ENCODE measurements at places on chromosomes 16 and 17.
A peak's percentile ranks its signal among the peaks of the same experiment; 100 is the strongest.

- DNase-seq, result peak; percentile 95
These were observed 426.7 kb upstream of the MAF start for GRCh38 chr16:80027007-80027965.

DNA sequence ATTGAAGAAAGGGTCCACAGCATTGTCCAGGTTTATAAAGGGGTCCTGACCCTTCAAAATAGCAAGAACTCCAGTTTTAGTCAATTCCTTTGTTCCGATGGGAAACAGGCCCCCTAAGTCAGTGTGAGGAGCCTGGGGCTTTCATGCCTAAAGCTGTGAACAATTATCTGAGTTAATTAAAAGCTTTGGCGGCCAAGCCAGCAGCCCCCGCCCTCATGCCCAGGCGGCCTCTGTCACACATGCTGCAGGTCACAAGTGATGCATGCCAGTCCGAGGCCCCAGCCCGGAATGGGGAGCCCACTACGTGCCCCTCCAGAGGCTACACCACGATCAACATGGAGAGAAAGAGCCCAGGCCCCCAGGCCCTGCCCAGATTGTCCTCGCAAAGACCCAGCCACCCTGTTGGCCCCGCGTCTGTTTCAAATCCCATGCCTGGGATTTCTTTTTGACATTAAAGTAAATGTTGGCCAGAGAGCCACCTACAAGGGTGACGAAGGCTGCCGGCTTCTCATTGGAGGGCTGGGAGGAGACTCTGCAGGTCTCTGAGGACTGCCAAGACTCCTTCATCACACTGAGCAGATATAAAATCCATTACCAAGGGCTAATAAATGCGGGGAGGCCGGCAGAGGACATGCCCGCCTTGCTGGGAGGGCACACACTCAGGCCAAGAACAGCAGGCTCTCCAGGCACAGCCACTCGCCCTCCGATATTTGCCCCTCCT lies 14.5 kb upstream of the PITPNM3 start:
- peak; percentile 69 for DNase-seq

- DNase-seq, result no peak
These were observed 3.1 kb downstream of the EFNB3 start for GRCh38 chr17:7707858-7708750.

- DNase-seq, result no peak
These were observed 21.2 kb downstream of the SYCE1L start for GRCh38 chr16:77220427-77220826.
